ENCODE measurements at places on chromosomes 2 and 18.

DNA sequence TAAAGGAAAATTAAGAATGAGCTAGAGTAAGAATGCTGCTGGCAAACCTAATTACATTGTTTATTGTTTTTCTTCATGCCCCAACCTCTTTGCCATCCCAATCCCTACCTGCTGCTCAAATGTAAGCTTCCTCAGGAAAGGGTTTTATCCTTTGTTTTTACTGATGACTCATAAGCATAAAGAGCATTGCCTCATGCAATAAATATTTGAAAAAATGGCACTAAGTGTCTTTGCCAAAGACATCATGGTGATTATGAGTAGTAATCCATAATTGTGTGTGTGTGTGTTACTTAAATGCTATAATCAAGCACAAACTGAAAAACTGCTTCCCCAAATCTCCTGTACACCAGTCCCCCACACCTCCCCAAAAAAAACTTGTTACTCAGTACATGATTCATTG is 53.4 kb downstream of the DNER start:
- no peak for DNase-seq

DNA sequence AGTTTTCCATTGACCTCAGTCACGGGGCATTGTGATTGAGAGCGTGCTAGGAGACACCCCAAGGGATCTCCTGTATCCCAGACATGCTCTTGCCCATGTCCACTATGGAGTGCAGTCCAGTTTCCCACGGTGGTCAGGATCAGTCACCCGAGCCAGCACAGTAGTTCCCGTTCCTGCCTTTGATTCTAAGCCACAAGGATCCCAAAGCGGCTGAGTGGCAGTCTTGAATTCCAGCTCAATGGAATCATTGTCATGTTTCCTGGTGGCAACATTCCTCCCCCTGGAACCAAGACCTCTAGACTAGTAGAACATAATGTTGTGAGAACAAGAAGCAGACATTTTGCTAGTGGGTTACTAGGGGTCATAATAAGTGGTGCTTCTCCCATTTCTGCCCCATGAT is 154.3 kb downstream of the SEPTIN10 start:
- DNase-seq, result no peak

DNA sequence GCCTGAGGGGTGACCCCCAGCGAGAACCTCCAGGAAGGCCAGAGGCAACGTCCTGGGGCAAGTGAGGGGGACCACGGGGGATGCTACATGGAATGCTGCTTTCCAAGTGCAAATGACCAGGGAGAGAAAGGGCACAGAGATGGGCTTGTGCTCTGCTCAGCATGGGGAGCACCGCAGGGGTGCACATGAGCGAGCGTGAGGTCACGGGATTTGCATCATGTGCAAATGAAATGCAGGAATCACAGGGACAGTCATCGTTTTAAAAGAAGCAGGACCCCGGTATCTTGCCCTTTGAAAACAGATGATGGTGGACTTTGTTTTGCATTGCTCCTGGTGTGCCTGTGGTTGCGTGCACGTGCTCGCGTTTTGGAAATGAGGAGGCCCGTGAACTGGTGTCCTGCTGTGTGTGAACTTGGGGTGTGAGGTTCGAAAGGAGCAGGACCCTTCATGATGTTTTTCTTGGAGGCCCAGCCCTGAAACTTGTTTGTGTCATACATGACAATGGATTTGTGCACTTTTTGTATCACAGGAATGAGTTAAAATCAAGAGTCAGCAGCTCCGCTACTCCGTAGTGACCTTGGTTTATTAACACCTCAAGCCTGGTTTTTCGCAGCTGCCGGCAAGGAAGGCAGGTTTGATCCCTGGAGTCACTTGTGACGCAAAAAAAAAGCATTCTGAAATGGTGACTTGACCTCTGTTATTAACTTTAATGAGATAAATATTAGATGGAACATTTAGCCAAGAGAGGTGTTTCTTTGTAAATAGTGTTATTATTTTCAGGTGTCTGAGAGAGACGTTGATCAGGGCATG is 234.5 kb downstream of the LDLRAD4 start:
- peak; percentile 75 for DNase-seq

- no peak for DNase-seq
Measured at GRCh38 chr2:172295677-172296076, 131.7 kb upstream of the ITGA6 start.

GRCh38 chr2:66273933-66274490 is 160.9 kb upstream of the MEIS1 start:
- DNase-seq, result no peak

- no peak for DNase-seq
Measured at GRCh38 chr2:104531122-104531521, 322.8 kb upstream of the POU3F3 start.

DNA sequence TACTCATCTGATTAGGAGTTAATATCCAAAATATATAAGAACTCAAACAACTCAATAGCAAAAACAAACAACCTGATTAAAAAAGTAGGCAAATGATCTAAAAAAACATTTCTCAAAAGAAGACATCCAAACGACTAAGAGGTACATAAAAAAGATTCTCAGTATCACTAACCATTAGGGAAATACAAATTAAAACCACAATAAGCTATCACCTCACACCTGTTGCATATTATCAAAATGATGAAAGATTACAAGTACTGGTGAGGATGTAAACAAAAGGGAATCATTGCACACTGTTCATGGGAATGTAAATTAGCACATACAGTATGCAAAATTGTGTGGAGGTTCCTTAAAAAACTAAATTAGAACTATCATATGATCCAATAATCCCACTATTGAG is 865.5 kb downstream of the TMEM182 start:
- DNase-seq, result no peak

- no peak for DNase-seq
Measured at GRCh38 chr2:230408244-230408842, 7.7 kb upstream of the SP100 start.

DNA sequence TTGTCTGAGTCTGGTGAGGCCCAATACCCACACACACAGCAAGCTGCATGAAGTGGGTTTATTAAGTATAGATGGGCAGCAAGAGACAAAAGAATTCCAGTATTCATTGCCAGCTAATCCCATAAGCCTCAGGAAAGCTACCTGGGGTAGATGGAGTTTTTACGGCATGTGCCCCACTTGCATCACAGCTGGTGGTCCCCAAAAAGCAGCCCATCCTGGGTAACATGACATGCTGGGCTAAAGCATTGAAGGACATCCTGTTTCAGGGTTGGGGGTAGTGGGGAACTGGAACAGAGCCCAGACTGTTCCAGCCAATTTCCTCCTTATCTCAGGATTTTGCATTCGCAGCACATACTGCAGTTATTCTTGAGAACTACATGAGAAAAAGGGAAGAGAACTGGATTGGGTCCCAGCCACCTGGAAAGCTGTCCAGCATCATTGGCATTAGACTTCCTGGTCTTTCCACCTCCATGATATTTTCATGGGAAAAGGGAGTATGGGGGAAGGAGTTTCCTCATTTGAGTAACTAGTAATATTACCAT is 240.1 kb upstream of the MMADHC start:
- peak; percentile 76 for DNase-seq

GRCh38 chr2:53668624-53669026 is 99.0 kb upstream of the CHAC2 start:
- no peak for DNase-seq

DNA sequence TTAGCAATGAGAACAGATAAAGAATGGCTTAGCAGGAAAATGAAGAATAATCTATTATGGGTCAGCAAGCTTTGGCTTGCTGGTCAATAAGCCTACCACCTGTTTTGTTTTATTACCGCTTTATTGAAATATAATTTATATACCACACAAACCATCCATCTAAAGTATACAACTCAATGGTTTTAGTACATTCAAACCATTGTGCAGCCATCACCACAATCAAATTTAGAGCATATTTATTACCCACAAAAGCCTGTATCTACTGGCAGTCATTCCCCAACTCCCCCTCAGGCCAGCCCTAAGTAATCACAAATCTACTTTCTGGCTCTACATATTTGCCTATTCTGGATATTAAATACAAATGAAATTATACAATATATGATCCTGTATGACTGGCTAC is 17.2 kb downstream of the PPP3R1 start:
- no peak for DNase-seq

- DNase-seq, result no peak
Measured at GRCh38 chr2:143262389-143262788, 133.2 kb downstream of the ARHGAP15 start.

DNA sequence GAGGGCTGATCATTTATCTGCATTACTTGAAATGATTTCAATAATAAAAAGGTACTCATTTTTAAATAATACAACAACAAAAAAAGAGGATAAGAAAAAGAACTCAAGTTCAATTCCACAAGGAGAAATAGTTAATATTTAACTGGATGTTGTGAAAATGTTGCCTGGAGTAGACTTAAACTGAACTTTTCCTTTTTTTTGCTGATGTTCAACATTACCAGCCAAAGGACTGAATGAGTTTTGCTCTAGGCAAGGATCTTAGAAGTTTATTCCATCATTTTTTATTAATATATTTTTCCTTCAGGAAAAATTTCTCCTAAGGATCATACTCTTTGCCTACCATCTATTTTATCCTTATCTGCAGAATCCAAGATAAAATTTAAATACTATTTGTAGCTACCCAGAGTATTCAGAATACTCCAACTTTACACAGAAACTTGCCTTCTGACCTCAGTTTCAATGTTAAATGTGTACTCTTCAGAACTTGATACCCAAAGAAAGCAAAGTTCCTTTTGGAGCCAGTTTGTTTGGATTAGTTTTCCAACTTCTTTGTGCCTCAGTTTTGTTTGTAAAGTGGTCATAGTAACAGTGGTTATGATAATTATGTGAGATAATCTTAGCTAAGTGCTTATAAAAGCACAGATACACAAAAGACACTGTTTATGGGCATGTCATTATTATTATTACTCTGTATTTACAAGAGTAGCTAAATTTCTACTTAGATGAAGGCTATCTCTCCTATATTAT is 12.8 kb downstream of the CKAP2L start:
- no peak for DNase-seq

GRCh38 chr2:192313773-192314172 is 119.0 kb upstream of the TMEFF2 start:
- DNase-seq, result no peak

DNA sequence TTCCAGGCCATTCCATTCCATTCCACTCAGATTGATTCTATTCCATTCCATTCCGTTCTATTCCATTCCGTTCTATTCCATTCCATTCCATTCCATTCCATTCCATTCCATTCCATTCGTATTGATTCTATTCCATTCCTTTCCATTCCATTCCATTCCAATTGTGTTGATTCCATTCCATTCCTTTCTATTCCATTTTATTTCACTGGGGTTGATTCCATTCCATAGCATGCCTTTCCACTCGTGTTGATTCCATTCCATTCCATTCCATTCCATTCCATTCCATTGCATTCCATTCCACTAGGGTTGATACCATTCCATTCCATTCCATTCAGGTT is 1142.3 kb downstream of the RPIA start:
- DNase-seq, result no peak

DNA sequence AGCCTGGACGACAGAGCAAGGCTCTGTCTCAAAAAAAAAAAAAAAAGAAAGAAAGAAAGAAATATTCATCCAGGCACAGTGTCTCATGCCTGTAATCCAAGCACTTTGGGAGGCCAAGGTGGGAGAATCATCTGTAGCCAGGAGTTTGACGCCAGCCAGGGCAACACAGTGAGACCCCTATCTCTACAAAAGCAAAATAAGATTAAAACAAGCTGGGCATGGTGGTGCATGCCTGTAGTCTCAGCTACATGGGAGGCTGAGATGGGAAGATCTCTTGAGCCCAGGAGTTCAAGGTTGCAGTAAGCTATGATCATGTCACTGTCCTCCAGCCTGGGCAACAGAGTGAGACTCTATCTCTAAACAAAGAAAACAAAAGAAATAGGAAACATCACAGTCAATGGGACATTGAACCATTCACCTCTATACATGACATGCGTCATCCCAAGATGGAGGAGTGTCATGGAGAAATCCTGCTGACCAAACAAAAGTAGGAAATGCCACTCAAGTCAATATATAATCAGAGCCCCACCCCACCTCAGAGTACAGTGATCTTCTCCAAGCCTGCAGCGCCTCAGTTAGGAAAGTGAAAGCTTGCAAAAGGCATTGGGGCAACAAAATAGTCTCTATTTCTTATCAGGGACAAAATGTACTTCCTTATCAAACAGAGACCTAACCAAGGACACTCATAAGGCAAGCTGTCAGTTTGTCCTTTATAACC is 9.8 kb downstream of the FEV start:
- no peak for DNase-seq

- DNase-seq, result peak; percentile 77
Measured at GRCh38 chr18:35497027-35497369, 762 bp downstream of the INO80C start.

- peak; percentile 60 for DNase-seq
Measured at GRCh38 chr2:217216982-217217381, 357.1 kb upstream of the TNP1 start.

- no peak for DNase-seq
Measured at GRCh38 chr2:119609337-119609736, 65.1 kb downstream of the CFAP221 start.
